ENCODE measurements at places on chromosomes 1 and 21.

GRCh38 chr1:246705368-246705767 lies 18.8 kb upstream of the SCCPDH start:
- DNase-seq: peak; percentile 61

GRCh38 chr1:59194621-59195020 lies 102.3 kb upstream of the FGGY start:
- DNase-seq: no peak

- DNase-seq: no peak
These were observed 58.7 kb upstream of the STUM start for GRCh38 chr1:226489718-226490425.

- no peak for DNase-seq
These were observed 32.1 kb upstream of the HIVEP3 start for GRCh38 chr1:41950820-41951219.

DNA sequence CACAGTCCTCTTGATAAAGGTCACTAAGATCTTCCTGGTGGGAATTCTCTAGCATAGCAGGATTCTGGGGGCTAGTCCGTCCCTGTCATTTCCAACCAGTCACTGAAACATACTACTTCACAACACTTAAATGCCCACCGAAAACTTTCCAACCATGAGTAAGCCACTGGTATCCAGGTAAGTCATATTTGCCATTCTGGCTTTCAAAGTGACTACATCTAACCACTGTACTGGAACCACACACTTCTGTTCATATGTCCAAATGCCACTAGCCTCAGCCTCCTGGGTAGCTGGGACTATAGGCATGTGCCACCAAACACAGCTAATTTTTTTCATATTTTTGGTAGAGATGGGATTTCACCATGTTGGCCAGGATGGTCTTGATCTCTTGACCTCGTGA lies 64.3 kb upstream of the VANGL1 start:
- no peak for DNase-seq

DNA sequence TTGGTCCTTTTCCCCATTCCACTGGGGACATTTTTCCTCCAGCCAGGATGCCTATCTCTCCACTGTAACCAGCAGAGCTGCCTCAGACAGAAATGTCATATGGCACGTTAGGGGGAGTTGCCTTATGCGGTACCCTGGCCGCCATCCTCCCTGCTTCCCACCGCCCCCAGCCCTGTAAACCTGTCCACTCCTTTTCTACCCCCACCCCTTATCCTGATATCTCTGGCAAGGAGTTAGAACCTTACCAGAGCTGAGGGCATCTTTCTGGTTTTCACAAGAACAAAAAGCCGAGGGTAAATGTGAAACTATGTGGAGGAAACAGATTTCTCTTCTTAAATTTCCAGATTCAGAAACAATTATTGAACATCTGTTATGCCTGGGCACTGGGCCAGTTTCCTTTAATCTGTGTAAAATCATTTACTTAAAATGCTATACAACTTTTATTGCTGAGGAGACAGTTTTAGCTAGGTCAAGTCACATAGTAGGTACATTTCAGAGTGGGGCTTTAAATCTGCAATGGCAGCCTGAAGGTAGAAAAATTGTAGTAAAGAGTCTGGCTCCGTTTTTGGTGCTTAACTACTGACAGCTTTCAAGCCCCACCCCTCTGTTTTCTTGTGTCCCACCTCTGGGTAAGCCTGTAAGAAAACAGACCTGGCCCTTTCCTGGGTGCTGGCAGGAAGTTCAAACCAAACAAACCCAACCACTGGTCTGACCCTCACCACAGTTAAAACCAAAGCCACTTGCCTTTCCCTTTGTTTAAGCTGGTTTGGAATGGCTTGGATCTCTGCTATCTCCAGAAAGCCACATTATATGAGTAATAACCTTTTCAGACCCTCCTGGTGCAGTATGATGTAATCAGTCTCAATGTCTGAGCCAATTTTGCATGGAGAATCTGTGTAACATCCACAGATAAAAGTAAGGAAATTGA lies 319.0 kb downstream of the HHAT start:
- peak; percentile 11 for DNase-seq

- DNase-seq: no peak
These were observed 11.4 kb upstream of the SPATC1L start for GRCh38 chr21:46195595-46196195.

DNA sequence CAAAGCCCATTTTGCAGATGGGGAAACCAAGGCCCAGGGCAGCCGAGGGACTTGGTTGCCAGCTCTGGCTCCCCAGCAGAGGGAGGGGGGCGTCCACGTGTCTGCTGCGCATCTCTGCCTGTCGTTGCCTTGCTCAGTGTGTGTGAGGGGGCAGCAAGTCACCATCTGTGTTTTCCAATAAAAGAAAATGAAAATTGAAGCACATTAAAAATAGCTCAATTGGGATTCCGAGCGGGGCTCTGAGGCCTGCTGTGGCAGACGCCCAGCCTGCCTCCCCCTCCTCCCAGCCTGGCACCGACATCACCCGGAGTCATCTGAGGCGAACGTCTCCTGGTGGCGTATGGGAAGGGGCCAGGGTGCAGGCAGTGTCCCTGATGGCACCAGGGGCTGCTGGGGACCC lies 51.2 kb downstream of the EPHB2 start:
- no peak for DNase-seq

DNA sequence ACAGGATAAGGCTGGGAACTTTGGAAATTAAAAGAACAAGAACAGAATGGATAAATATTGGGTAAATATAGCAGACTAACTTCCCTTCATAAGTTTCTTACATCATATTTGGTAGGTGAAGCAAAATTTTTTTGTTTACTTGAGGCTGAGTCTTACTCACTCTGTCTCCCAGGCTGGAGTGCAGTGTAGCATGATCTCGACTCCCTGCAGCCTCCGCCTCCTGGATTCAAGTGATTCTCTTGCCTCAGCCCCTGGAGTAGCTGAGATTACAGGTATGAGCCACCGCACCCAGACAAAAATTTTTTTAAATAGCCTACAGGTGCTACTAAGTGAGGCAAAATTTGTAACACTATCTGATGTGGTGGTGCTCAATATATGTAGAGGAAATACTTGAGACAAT lies 50.7 kb downstream of the TM2D1 start:
- no peak for DNase-seq

DNA sequence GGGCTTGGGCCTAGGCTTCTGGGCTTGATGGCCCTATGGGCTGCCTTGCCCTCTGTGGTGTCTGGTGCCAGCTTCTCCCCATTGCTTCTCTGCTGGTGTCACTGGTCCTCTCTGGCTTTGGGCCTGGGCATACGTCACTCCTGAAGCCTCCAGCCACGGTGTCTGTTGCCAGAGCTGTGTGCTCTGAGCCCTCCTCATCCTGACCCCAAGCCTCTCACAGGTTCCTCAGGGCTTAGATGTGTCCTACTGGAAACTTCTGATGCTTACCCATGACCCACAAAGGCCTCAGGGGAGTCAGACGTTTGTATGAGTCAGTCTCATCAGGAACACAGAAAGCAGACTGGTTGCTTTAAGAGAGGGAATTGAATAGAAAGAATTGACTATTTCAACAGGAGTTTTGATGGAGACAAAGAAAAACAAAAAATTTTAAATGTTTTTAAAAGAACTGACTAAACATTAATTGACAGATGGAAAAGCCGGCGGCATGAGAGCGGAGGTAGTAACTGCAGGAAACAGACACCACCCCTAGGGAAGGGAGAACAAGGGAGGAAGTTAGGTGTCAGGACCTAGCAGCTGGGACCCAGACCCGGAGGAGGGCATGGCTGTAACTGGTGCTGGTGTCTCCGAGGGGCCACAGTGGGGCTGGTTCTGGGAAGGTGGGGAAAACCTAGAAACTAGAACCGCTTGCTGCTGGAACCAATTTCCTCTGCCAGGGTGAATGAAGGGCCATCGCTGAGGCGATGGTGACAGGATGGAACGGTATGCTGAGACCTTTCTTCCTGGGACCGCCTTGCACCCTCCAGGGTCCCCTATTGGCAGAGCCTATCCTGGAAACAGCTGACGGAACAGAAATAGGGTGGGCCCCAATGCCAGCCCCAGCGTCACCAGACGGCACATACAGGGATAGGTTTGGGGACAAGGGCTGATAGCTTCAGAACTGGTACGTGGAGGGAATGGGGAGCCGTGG lies 40.0 kb upstream of the CITED4 start:
- DNase-seq: peak; percentile 71

GRCh38 chr1:46220808-46221207 lies 17.7 kb downstream of the LURAP1 start:
- DNase-seq: no peak

DNA sequence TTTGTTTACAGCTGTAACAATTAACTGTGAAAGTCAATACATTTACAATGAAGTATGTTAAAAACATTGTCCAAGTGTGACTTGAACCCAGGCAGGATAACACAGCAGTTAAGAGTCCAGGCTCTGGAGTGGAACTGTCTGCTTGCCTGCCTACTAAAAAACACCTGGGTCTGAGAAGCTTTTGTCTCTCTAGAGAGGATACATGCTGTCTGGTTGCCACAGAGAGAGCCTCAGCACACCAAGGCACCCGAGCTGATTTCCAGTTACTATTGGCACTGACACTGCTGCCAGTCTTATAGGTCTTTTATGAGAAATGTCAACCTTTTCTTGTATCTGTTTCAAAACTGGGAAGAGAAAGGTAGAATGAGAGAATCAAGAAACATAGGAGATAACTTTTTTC lies 20.2 kb upstream of the RALGPS2 start:
- no peak for DNase-seq

DNA sequence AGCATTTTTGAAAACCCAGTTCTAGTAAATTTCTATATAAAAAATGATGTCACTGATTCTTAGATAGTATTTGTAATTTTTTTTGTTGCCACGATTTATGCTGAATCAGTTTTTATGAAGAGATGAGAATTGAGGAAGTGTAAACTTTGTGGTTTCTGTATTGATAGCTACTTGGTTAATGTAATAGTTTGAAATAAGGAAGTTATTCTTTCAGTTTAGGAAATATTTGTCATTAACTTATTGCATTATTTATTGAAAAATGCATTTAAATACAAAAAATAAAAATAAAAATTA lies 97.8 kb downstream of the ZFYVE9 start:
- DNase-seq: no peak

DNA sequence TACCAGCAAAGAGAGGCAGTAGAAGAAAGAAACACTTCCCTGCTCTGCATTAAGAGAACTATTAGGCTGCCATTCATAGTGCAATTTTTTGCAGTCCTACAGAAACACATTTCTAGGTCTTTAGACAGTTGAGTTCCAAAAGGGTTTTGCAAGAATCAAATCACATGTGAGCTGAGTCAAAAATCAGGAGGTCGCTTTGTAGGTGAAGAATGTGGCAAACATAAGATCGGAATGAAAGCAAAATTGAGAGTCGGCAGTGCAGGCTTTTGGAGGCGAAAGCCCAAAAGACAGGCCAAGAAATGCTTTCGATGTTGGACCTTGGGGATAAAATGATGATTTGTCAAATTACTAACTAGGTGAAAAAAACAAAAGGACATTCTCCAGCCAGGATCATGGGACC lies 213.5 kb upstream of the NRIP1 start:
- no peak for DNase-seq

DNA sequence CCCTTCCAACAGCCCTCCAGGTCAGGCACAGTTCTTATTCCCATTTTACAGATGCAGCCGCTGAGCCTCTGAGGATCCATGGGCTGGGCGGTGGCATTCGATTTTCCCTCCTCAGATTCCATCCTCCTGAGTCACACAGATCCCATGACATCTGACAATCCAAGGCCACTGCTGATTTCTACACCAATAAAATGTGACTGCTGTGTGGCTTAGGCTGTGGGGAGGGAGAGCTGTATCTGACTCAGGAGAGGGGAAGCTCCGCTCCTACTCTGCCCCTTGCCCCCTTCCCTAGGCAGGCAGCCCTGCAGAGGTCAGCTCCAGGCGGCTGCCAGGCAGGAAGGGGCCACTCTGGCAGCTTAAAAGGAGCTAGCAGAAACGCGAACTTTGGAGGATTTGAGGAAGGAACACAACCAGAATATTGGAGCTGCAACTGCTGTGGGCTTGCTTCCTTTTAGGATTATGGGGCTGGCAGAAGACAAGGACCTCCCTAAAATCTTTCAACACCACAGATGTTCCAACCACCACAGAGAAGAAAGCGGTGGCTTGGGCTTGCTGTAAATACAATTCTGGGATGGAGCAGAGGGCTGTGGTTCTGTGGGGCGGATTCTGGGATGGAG lies 50.0 kb downstream of the MRPL37 start:
- peak; percentile 89 for DNase-seq

DNA sequence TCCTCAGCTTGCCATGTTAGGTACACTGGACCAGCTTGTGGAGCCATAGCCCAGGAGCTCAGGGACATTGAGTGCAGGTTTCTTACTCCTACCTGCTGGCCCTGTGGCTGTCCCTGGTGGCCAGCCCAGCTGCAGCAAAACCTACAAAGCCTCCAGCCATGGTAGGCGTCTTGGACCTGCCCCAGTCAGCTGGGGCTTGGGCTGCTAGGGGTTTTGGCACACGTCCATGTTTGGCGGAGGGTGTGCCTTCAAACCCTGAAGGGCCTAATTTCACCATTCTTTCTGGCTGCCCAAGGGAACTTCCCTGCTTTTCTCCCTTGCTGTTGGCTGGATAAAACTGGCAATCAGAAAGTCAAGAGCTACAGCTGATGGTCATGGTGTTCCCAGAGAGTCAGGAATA lies 25.4 kb downstream of the HMGCS2 start:
- DNase-seq: no peak

GRCh38 chr1:170731566-170732251 lies 67.8 kb downstream of the PRRX1 start:
- no peak for DNase-seq

DNA sequence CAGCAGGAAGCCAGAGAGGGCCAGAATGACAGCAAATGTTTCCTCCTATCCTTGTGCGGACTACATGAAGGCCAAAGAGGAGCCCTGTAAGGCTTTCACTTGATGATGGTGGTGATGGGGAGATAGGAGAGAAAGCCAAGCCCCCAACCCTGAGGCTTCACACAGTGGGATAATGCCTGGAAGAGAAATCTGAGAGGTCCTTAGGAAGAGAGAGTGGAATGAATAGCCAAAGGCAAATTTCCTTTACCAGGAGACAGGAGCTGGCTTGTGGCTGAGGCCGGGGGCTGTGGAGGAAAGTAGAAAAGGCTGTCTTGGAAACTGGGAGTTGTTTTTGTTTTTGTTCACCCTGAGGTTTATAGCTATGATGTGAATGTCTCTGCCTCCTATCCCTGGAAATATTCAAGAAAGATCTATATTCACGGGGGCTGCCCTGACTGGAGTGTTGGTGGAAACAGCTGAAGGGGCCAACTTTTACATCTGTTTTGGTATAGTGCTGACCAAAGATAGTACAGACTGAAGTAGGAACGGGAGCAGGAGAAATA lies 13.0 kb upstream of the RNF19B start:
- DNase-seq: no peak

DNA sequence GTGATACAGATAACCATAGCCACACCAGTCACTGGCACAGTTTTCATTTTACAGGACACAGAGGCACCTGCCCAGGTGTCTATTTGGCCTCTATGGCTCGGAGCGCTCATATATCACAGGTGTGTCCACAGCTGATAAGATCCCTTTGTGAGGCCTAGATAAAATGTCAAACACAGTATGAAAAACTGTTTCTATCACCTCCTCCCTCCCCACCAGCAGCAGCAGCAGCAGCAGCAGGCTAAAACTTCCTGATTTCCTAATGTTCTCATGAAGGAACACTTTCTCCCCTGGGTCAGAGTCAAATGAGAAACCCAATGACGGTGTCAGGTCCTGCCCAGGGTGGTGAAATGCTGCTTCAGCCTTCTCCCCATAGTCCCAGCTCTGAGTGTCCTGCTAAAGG lies 24.4 kb downstream of the ELAPOR1 start:
- no peak for DNase-seq

- DNase-seq: no peak
These were observed 60.1 kb upstream of the SMYD2 start for GRCh38 chr1:214220891-214221290.

GRCh38 chr1:217747156-217747769 lies 116.1 kb downstream of the SPATA17 start:
- DNase-seq: peak; percentile 4

GRCh38 chr1:99756598-99756997 lies 9.8 kb downstream of the FRRS1 start:
- DNase-seq: no peak
